Stimulated activated CD8-positive, alpha-beta memory T cell treated with anti-CD3 and anti-CD28 coated beads, Interleukin-4, amount 100 ng/mL, for 48 hours (primary cell): ENCODE measurements at places on chromosomes 6 and 20.

- no peak for DNase-seq
Observed at GRCh38 chr6:145267076-145267867, 468.0 kb downstream of the EPM2A start.

- no peak for DNase-seq
Observed at GRCh38 chr20:19696620-19697019, 61.4 kb upstream of the RIN2 start.

- no peak for DNase-seq
Observed at GRCh38 chr6:74096329-74096728, 400.3 kb downstream of the CD109 start.

DNA sequence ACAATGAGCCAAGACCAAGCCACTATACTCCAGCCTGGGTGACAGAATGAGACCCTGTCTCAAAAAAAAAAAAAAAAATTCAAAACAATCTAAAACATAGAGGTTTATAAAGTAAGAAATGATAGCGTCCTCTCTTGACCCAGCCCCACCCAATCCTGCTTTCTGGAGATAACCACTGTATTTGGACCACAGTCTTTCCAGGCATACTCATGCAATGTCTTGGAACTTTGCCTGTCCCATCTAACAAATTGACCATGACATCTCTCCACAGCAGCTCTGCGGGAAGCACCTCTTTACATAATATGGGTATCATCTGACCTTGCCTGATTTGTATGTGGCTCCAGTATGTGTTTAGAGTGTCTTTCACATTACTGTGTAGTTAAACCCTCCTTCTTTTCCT is 9.1 kb upstream of the SHLD1 start:
- DNase-seq, result no peak

DNA sequence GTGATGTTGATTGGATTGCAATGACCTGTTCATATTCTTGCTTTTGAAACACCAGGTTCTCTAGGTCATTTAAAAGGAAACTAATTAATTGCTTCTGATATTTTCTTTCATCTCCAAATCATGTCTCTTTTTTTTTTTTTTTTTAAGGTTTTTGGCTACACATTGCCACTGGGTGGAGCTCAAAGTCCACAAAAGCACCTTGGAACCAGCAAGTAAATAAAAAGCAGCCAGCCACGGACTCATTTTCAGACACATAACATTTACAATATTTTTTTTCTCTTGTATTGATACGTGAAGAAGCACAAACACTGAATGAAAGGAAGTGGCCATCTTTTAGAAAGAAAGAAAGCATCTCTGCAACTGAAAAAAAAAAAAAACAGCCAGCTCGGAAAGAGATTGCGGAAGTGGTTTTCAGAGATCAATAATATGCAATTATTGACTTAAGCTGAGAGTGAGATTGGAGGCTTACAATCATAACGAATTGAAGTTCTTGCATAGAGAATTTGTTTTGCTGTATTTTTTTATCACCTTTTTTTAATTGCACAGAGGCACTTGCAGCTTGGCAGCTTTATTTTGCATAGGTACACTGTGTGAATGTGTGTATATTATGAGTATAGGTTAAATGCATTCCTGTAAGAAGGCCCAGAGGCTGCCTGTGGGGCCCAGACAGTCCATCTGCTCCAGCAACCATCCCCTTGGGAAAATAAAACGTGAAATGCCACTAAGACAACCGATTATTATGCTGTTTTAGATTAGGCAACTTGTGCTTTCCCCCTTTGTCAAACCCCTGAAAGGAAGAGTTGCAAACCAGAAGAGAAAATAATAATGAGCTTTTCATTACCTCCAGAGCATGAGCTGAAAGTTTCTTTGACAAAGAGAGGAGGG is 28.2 kb downstream of the CGA start:
- peak; percentile 51 for DNase-seq

GRCh38 chr6:30500421-30501355 is 11.4 kb downstream of the HLA-E start:
- DNase-seq, result no peak

- no peak for DNase-seq
Observed at GRCh38 chr6:45388328-45388727, 10.6 kb upstream of the SUPT3H start.

DNA sequence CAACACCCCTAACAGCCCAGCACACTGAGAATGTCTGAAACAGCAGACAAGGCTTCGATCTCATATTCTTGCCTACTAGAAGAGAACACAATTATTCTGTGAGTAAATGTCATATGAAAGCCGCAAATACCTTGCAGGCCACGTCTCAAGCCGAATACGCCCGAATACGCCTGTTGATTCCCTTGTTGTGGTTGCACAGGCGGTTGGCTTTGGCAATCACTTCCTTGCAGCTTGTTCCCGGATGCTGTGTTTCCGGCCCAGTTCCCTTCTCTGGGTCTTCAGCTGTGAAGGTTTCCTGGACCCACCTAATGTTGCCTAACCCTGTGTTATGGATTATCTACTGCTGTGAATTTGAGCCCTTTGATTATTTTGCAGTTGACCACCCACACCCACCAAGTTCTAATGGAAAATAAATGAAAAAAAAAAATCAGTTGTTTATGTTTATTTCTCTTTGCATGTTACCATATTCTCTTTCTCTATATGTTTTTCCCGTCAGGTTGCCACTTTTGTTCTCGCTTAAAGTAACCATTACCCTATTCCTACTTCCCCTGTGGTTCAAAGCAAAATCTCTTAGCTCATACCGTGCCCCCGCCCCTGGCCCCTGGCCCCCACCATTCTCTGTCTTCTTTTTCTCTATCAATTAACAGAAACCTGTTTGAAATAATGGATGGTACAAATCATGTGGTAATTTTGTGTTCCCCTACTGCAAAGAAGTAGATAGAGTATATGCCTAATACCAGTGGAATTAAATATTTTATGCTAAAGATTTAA is 172.4 kb downstream of the ADGB start:
- peak; percentile 52 for DNase-seq

GRCh38 chr6:167116109-167116837 is 6.6 kb upstream of the CCR6 start:
- no peak for DNase-seq

DNA sequence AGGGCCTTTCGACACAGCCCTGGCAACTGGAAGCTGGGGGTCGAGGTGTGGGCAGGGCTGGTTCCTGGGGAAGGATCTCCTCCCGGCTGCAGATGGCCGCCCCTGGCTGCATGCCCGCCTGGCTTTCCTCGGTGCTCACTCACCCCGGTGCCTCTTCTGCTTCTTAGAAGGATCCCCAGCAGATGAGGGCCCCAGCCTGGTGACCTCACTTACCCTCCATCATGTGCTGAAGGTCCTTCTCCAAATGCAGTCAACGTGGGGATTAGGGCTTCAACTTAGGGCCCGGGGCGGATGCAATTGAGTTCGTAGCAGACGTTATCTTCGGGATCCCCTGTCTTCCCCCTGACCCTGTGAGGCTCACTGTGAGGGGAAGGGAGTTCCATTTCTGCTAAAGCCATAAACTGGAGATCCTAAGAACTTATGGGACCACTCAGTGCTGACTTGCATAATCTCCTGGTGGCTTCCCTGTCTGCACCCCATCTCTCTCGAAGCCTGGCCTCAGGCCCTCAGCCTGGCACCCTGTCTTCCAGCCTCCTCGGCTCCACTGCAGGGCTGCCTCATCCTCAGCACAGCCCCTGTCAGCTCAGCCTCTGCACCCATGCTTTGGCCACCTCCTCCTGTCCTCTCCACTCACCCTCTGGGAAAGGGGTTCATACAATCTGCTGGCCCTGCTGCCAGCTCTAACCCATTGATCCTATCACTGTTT is 92.6 kb downstream of the THBS2 start:
- no peak for DNase-seq

- no peak for DNase-seq
Observed at GRCh38 chr6:2721219-2721618, 29.5 kb downstream of the MYLK4 start.

- DNase-seq, result no peak
Observed at GRCh38 chr6:79469376-79470246, 67.6 kb downstream of the LCA5 start.

DNA sequence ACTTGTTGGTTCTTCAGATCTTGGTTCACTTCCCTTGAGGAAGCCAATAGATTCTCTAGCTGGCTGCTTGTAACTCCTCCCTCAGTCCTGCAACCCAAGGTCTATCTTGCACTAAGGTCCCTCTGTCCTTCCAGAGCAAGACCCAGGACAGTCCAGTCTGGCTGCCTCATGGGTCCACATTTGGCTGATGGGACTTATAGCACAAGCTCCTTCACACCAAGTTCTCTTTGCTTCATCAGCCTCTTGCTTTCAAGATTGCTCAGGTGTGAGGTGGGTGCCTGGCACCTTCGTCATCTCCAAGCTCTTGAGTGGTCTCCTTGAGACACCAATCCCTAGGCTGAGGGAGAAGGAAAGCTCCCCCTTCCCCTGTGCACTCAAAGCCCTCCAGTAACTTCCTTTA is 28.3 kb downstream of the NSFL1C start:
- no peak for DNase-seq

DNA sequence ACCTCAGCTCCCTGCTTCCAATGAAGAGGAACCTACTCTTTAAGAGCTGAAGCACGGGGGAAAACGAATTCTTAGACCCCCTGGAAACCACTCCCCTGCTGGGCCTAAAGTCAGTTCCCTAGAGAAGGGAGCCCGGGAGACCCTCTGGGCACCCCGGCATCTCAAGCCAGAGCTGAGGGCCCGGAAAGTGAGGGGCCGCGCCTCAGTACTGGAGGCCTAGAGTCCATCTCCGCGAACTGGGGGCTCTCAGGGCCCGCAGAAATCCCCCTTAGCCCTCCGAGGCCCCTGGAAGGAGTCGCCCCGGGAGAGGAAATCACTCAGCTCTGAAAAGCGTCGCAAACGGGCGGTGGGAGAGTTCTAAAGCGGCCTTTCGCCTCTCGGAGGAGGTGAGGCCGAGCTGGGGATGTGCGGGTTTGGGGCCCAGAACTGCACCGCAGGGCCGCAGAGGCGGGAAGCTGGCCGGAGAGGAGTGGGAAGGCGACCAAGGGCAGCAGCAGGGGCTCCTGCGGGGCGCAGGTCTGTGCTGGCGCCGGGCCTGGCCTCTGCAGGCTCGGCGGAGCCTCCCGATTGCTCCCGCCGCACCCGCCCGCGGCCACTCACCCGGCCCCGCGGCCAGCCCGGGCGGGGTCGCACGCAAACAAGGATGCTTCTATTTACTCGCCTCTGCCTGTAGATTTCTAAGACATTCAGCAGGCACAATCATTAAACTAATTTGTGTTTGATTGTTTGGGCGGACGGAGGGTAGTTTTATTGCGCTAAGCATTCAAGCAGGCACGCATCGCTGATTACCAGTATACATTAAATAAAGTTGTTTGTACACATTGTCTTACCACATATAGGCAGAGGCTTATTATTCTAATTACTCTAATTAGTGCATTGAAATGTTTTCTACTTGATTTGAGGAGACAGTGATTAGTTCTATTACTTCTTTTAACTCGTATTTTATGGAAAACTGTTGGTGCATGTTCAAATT is 9.2 kb downstream of the POU3F2 start:
- DNase-seq, result no peak

DNA sequence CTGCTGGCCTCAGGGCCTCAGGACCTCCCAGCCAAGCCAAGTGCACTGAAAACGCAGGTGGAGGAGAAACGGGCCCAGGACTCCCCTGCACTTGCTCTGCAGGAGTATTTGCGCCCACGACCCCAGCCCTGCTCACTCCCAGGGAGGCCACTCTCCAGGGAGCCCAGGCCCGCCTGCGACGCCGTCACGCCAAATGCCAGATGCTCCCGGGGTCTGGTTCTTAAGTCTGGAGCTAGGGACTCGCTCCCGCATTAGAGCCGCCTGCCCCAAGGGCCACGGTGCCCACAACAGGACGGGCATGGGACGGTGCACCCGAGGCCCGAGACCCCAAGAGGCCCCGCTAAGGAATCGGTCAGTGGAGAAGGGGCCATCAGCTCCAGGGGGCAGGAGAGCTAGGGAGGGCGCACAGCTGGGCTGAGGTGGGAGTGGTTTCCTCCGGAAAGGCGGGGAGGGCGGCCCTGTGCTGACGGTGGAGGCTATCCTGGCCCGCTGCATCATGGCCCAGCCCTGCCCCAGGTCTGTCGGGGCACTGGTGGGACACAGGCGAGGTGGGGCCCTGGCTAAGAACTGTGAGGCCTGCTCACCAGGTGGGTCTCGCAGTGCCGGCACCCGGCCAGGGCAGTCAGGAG is 44.1 kb upstream of the CHRNA4 start:
- no peak for DNase-seq

- DNase-seq, result no peak
Observed at GRCh38 chr6:54535568-54535967, 227.3 kb downstream of the TINAG start.

DNA sequence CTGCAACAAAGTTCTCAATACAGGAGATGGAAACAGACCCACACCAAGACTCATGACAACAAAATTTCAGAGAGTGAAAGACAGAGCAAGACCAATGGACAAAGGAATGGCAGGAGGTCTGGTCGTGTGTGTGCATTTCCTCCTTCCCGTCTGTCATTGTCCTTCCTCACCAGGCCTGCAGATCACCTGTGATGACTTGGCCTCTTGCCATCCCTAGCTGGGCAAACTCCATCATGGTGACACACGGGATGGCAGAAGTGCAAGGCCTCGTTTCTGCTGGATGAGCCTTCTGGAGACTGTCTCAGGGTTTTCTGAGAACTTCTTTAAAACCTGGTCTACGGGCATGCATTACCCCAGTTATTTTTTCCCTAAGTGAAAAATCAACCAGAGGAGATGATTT is 49.2 kb downstream of the RPP21 start:
- no peak for DNase-seq
